ENCODE measurements at places on chromosomes 5 and 9. TPM values are rescaled to one million over a fixed set of nuclear protein-coding genes. Genes with fewer than 3 reads are reported as not detected.
A peak's percentile ranks its signal among the peaks of the same experiment; 100 is the strongest.

GRCh38 chr9:111037708-111038330 lies 451 bp downstream of the LPAR1 start:
- peak overlapping the region; percentile 71 for H3K4me3 ChIP-seq
- no peaks in the 10 kb centered on the region for H3K27me3 ChIP-seq
- DNase-seq: peak; percentile 51
- no peaks in the 10 kb centered on the region for H3K4me1 ChIP-seq

GRCh38 chr9:92506184-92506857 lies 24.0 kb upstream of the ASPN start:
- peak overlapping the region; percentile 6 for H3K27ac ChIP-seq
- H3K4me1 ChIP-seq: no peaks in the 10 kb centered on the region
- no peak overlapping the region for H3K4me3 ChIP-seq
- no peak for DNase-seq

- no peak overlapping the region for H3K27ac ChIP-seq
- DNase-seq: no peak
- no peaks in the 10 kb centered on the region for H3K27me3 ChIP-seq
- H3K36me3 ChIP-seq: no peaks in the 10 kb centered on the region
- H3K4me1 ChIP-seq: no peaks in the 10 kb centered on the region
Observed at GRCh38 chr9:135724186-135724787, 22.3 kb downstream of the KCNT1 start.

SMIM33 gene
- total RNA-seq: 3.4 TPM

ZNF883 gene
- 0.42 TPM for total RNA-seq

MEF2C gene
- 7.3 TPM for total RNA-seq

Data from colonic mucosa (tissue), 4 donors.